Choroid plexus epithelial cell (primary cell): ENCODE measurements at places on chromosomes 13 and 19.

GRCh38 chr19:33167438-33167837 is 26.7 kb upstream of the LRP3 start:
- DNase-seq: no peak

- peak; percentile 35 for DNase-seq
Observed at GRCh38 chr13:60562096-60562780, 165.2 kb downstream of the TDRD3 start.

DNA sequence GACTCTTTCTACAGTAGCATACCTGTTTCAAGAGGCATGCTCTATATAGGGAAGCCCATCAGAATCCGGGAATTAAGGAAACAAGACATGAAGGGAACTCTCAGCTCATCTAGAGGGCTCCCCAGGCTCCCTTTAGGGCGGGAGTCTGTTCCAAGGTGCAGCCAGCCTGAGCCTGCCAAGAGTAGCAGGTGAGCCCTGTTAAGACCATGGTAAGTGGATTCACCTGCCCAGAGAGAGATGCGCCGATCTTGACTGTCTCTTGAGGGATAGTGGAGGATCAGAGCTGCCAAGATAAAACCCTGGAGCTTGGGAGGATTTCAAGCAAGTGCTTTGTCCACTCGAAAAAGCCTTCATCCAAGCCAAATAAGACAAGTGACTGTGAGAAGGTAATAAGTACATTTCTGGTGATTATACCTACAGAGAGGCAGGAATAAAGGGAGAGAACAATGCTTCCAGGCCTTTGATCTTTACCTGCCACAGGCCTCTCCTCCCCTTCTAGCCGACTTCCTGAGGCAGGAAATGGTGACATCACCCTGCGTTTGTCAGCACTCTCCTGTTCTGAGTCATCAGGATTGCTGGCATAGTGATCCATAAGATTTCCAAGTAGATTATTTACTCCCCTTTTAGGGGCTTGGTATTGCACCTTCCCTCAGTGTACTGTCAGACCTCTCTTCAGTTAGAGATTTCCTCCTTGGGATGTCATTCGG is 31.5 kb downstream of the KLF5 start:
- DNase-seq: peak; percentile 75

DNA sequence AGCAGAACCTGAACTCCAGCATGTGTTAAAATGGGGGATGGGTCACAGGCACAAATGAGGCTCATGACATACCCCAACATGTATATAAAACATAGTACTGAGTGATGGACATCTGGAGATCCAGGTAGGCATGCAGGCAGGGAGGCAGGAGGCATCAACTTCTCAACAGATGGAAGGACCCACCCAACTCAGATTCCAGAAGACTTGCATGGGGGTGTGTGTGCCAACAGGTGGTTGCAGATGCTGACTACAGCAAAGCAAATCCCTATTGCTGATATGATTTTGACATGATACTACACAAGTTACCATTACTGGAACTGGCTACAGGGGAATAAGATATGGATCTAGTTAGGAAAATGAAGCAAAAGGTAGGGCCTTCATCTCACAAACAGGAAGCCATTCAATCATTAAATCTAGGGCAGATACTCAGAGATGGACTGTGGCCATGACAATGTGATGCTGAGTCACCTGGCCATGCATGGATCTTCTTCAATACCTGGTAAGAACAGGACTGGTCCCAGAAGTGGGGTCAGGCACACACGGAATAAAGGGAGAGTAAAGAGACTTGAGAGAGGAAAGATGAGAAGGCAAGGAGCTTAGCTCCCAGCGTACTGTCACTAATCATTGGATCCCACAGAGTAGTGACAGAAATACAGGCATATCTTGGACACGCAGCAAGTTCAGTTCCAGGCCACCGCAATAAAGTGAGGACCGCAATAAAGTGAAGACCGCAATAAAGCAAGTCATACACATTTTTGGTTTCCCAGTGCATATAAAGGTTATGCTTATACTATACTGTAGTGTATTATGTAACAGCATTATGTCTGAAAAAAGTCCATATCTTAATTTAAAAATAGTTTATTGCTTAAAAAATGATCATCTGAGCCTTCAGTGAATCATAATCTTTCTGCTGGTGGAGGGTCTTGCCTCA is 91.3 kb downstream of the USP12 start:
- no peak for DNase-seq

- no peak for DNase-seq
Observed at GRCh38 chr19:5006821-5007220, 37.9 kb downstream of the KDM4B start.

GRCh38 chr13:97120976-97121375 is 101.2 kb upstream of the MBNL2 start:
- DNase-seq: no peak

GRCh38 chr13:110154410-110154933 is 152.5 kb downstream of the COL4A1 start:
- DNase-seq: no peak

DNA sequence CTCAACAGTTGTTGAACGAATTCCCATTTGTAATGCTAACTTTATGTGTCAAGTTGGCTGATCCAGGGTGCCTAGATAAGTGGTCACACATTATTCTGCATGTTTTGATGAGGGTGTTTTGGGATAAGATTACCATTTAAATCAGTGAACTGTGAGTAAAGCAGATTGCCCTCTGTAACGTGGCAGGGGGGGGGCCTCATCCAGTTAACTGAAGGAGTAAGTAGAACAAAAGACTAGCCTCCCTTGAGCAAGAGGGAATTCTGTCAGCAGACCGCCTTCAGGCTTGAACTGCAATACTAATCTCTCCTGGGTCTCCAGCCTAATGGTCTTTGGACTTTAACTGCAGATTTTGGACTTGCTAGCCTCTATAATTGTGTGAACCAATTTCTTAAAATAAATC is 4.2 kb upstream of the TEX30 start:
- DNase-seq: no peak

DNA sequence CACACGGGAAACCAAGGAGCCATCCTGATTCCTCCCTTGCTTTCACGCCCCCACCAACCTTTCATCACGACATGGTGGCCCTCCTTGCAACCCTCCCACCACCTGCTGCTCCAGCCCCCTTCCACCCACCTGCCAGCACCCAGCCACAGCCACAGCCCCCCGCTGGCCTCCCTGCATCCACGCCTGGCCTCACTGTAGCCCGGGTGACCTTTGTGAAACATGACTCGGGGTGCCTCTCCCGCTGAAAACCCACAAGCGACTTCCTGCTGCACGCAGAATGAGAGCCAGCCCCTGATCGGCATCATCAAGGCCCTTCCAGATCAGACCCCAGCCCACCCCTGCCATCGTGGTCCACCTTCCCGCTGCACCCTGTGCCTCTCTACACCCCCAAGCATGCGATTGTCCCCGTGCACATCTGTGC is 14.9 kb downstream of the POP4 start:
- peak; percentile 19 for DNase-seq

DNA sequence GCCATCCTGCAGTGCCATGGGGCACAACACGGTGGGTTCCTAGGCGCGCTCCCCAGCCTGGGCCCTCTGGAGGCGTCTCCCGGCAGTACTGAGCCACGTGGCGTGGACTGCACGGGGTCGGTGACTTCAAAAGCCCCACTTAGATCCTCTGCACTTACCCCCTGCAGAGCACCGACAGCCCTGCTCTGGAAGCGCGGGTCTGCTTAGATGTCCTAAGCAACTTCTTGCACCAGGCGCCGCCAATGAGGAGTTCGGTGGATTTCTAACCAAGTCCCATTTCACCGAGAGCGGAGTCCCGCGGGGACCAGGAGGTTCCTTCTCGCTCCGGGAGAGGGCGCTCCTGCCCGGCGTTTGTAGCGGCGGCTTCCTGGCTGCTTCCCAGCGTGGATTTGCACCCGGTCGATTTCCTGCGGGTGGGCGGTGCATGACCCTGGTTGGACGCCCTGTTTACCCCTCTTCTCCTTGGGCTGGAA is 25.2 kb upstream of the ZNF845 start:
- DNase-seq: peak; percentile 37

DNA sequence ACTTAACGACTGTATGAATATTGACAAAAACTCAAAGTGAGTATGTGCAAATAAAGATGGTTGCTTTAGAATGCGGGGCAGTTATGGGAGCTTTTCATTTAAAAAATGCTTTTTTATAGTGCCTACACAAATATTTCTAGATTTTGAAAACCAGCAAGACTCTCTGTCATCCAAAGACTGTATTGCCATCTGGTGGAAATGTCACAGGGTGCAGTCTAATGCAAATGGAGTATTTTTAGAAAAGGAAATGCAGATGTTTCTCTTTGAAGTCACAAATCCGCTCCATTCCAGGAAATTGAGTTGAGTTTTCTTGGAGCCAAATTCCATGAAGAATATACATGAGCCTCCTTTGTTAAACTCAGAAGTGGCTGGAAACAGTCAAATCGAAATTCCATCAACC is 2.3 kb upstream of the C1QTNF9B start:
- peak; percentile 73 for DNase-seq

GRCh38 chr19:46842791-46843190 is 7.9 kb downstream of the AP2S1 start:
- no peak for DNase-seq

DNA sequence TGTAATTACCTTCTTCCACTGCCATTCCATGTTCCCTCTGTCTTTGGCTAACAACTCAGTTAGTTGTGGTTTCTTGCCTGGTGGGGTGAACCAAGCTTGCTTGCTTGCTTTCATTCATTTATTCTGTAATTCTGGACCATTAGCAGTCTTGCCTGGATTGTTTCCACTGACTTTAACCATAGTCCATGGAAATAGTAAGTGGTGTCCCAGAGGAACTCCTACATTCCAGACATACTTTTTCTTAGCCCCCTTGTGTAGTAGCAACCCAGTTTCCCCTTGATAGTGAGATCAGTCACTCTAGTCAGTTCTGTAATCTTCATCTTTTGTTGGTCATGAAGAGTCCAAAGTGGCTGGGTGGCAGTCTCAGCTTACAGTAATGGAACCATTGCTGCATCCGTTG is 23.2 kb downstream of the PDS5B start:
- DNase-seq: no peak

GRCh38 chr19:1884719-1885334 is 469 bp downstream of the ABHD17A start:
- no peak for DNase-seq

DNA sequence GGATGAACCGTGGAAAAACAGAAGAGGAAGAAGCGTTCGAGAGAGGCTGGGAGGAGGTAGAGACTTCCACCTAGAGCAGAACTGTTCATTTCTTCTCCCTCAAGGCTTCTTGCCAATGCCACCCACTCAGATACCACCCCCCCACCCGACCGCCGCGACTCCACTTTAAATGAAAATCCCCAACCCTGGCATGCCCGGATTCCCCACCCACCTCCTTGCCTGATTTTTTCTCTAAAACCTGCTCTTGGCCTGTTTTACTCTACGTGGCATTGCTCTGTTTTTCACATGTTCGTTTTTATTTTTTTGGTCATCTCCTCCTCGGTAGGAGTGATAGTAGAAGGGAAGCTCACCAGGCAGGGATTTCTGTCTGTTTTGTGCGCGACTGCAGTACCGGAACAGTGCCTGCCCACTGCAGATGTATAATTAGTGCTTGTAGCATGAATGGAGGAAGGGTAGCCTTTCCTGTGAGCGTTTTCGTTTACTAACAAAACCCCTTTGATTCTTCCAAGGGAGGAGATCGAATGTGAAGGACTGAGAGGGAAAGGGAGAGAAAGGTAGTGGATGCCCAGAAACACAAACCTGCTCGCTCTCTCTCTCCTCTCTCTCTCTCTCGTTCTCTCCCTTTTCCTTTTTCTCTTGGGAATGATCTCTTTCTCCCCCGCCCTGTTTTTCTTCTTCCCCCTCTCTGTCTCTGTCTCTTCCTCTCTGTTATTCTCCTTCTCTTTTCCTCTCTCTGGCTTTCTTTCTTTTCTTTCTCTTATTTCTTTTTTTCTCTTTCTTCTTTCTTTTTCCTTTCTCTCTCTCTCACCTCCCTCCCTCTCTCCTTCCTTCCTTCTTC is 2.2 kb downstream of the CD70 start:
- no peak for DNase-seq

DNA sequence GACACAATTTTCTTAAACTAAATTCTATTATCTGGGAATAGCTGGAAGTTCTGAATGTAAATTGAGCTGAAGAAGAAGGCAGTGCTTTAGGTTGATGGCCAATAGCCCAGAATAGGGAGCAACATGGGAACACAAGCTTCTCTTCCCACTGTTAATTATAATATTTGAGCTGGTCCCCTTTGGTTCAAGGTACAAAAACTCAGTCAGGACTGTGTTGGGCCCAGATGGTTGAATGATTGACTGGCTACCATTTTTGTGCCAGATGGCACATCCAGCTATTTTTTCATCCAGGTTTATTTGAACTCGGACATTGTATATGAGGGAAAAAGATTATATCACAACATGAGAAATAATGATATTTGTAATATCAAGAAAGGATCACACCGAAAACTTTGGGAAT is 458.9 kb downstream of the SLITRK1 start:
- DNase-seq: no peak

DNA sequence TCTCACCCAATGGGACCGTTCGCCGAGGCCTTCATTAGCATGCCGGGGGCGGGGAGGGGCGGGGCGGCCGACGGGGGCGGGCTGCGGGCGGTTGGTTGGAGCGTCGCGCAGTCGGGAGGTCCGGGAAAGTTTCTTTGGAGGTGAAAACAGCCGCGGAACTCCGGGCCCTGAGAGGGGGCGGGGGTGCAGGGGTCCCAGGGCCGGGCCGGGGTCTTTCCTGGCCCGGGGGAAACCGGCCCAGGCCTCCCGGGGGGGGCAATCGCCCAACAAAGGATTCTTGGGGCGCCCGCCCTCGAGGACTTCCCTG is at the start of gene HMG20B:
Gene HMG20B (plus strand): TSS at position 90 of the 307 bp plus-strand sequence. CDS start 366 bp downstream, outside the sequence.
- no peak for DNase-seq

- no peak for DNase-seq
Observed at GRCh38 chr13:95253033-95253432, 48.2 kb downstream of the ABCC4 start.

DNA sequence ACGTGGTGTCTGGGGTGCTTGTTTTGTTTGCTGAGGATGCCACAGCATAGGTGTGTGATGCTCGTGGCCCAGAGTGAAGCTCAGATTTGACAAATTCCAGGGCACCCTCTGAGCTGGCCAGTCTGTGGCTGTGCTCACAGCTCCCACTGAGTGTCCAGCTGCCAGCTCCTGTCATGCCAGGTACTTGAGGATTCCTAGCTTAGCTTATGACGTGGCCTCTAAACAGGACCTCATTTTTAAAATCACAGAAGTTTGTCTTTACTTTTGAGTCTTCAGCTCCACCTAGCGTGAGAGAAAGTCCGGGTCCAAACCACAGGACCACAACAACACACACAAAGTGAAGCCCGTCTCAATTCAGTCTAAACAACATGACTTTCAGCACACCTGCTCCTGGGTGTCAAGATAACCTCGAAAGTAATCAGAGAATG is 117.3 kb downstream of the RAB20 start:
- peak; percentile 89 for DNase-seq

- no peak for DNase-seq
Observed at GRCh38 chr19:41969772-41970458, 10.8 kb upstream of the RABAC1 start.

DNA sequence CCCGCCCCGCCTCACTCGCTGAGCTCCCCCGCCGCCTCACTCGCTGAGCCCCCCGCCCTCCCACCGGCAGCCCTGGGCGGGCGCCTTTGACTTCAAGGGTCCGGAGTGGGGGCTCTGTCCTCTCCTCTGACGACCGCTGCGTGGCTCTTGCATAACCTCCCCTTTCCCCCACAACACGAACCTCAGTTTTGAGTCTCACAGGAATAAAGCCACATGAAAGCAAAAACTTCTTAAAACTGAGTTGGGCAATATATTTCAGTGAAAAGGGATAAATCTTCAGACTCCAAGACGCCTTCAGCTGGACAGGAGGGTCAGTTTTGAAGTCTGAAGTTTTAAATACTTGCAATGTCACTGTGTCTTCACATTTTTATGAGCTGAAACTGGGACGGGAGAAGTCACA is 70.6 kb upstream of the C13orf46 start:
- DNase-seq: peak; percentile 62

- DNase-seq: no peak
Observed at GRCh38 chr13:114142640-114143490, 10.4 kb upstream of the RASA3 start.
